ENCODE measurements at places on chromosomes 7 and 10.
A peak's percentile ranks its signal among the peaks of the same experiment; 100 is the strongest.

DNA sequence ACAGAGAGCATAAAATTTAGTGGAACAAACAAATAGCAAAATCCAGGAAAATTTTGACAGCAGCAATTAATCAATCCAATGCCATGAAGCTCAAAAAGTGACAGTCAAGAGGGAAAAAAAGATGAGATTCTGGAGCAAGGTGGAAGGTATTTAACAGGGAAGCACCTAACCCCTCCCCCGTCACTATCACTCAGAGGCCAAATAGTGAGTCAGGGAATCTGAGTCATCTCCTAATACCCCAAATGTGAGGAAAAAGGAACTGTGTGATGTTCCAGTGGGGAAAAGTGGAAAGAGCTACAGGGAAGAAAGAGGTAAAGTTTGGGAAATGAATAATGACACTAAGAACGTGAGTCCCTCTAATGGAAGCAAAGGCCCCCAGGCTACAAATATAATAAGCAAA lies 113.2 kb upstream of the PHF14 start:
- DNase-seq = no peak

- DNase-seq = peak; percentile 12
Measured at GRCh38 chr7:158975526-158976467, 119.4 kb downstream of the DYNC2I1 start.

- DNase-seq = peak; percentile 8
Measured at GRCh38 chr7:96833676-96834453, 124.2 kb upstream of the SEM1 start.

DNA sequence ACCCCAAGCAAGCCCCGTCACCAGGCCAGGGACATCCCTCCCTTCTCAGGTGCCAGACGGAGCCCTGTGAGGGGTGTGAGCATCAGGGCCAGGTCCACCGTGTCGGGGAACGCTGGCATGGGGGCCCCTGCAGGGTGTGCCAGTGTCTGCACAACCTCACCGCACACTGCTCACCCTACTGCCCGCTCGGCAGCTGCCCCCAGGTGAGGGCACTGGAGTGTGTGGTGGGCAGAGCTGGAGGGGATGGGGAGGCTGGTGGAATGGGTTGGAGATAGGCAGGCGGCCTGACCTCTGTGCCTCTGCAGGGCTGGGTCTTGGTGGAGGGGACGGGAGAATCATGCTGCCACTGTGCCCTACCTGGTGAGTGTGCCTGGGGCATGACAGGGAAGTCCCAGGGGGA lies 19.9 kb upstream of the ZNF467 start:
- no peak for DNase-seq

DNA sequence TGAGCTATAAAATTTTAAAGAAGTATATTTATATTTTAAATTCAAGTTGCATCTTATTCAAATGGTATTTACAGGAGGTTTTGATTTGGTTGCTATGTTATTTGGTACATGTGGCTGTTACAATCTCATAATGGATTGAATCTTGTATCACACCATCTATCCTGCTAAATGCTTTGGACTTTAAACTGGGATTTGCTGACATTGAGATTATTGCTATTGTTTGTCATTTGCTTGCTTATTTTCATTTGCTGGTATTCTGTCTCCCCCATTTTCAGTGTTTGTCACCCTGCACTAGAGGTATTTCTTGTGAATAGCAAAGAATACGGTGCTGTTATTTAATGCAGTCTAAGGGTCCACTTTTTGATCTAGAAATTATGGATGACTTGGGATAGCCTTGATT lies 171.1 kb downstream of the SH2D4B start:
- no peak for DNase-seq

- no peak for DNase-seq
Measured at GRCh38 chr10:3260066-3260834, 87.7 kb upstream of the PITRM1 start.

DNA sequence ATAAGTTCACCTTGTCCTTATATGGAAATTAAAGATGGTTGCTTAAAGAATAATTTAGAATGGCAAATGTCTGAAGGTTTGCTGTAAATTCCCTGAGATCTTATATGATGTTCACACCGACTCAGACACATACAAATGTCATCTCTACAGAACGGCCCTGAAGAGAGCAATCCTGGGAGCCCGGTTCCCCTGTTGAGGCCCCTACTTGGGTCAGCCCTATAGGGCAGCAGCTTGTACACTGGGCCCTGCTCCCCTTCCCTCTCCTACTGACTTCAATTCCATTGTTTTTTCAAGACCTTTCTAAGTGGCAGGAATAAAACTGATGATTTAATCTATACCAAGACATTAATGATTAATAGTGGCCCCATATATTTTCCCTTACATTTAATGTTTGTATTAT lies 813.3 kb upstream of the C7orf33 start:
- DNase-seq = no peak

- DNase-seq = no peak
Measured at GRCh38 chr7:124943472-124943871, 13.8 kb upstream of the POT1 start.

GRCh38 chr10:131773370-131774343 lies 127.2 kb upstream of the PPP2R2D start:
- DNase-seq = no peak

GRCh38 chr7:44106311-44107065 lies 2.3 kb downstream of the AEBP1 start:
- DNase-seq = no peak

DNA sequence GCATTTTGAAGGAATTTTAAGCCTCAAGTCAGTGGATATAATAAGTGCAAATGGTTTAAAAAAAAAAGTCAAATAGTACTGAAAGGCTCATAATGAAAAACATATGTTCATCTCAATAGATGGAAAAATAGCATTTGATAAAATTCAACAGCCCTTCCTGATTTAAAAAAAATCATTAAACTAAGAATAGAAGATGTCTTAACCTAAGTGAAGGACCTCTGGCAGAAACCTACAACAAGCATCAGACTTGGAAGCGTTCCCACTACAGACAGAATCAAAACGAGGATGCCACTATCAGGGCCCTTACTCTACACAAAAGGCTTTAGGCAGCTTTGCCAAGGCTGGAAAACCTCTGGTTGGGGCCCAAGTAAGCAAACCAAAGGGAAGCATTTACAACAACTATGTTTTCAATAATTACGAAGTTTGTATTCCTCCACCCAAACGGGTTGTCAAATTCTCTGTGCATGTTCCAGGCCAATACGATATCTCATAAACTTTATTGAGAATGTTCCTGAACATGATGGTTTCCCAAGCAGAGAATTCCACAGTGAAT lies 45.1 kb downstream of the CYTH3 start:
- DNase-seq = peak; percentile 35

GRCh38 chr10:125982260-125982948 lies 86.0 kb downstream of the FANK1 start:
- DNase-seq = peak; percentile 38

- DNase-seq = no peak
Measured at GRCh38 chr7:44769376-44769775, 20.7 kb downstream of the ZMIZ2 start.

DNA sequence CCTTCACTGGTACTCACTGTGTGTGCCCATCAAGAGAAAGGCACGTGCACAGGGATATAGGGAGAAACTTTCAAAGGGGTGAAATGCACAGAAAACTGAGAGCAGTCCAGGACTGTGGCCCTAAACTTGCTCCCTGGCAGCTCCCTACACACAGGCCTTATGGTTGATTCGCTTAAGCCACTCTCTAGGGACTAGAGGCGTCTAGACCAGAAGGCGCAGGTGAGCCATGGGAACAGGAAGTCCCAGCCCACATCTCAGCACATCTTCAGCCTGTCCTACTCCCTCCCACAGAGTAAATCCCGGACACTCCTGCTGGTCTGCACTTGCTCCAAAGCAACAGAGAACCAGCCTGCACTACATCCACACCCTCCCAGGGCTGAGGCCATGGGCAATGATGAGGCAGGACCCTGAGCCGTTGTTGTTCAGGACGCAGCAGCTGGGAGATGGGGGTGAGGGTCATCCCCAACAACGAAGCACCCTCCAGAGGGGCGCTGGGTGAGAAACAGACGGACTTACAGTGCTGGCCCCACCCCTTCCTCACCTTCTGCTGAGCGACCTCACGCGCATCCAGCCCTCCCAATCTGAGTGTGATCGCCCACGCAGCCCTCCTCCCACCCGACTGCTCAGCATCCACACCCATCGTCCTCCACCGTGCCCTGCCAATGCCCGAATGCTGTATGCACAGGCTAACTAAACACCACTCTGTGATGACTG lies 109.3 kb downstream of the TNS3 start:
- DNase-seq = no peak

All from NCI-H1092 treated with DMSO at 0.1 percent for 48 hours (cell line).